ENCODE measurements at places on chromosomes 5 and 9. TPM values are rescaled to one million over a fixed set of nuclear protein-coding genes. Genes with fewer than 3 reads are reported as not detected.
A peak's percentile ranks its signal among the peaks of the same experiment; 100 is the strongest.

The KDM4C gene
- 13.2 TPM for total RNA-seq

DNA sequence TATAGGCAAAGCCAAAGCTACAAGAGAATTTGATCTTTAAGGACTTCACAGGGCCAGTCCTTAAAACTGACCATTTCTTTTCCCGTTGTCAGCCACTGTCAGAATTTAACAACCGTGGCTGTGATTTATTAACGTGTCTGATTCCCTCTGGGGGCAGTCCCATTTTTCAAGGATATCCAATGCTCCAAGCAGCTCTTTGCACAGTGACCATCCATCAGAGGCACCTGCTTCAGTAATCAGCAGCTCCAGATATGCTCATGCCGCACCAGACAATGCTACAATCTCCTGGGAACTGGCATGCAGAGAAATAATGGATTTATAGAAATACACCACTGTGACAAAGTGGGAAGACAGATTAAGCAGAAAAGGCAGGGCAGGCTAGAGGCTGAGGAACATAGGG lies 163.3 kb upstream of the PPP1R2B start:
- no peak for DNase-seq

The PRDM9 gene
- total RNA-seq = not detected

The SLC6A7 gene
- not detected for total RNA-seq

GRCh38 chr9:33676746-33677505 lies 118.4 kb upstream of the PRSS3 start:
- peak; percentile 25 for DNase-seq

DNA sequence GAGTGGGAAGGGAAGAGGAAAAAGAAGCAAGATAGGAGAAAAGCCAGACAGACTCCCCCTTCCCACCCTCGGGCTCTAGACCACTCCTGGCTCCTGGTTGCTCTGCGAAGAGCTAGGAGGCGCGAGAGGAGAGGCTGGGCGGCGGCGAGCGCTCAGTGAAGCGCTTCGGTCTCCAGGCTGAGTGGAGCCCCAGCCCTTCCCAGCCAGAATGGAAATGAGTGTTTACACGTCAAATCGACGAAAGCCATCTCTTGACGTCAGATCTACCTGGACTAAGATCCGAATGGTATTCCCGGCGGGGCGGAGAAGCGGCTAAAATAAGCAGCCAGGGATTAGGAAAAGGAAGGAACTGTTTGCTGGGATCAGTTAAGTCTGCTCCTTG lies at the start of gene PCSK1:
Gene PCSK1, minus strand, starts transcription at position 183 of the 382 bp plus-strand sequence. CDS start 206 bp downstream, outside the sequence.
- no peak for DNase-seq

DNA sequence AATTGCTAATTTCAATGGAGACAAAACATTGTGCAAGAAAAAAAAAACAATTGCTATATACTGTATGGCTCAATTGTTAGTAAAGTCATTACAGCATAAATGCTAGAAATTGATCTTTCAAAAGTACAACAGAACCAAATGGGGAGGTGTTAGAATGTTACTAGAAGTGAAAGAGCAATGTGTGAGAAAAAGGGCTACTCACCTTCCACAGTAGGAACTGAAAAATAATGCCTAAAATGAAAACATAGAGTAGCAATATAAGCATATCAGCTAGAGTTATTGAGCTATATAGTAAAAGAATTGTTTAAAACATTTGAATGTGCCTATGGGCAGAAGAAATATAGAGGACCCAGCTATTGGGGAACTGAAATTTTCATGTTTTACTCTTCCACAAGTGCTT lies 10.9 kb upstream of the RXFP3 start:
- no peak for DNase-seq

- DNase-seq = no peak
These were observed 198.5 kb upstream of the ZNF618 start for GRCh38 chr9:113677569-113677968.

The ANKRD34B gene
- 0.06 TPM for total RNA-seq

DNA sequence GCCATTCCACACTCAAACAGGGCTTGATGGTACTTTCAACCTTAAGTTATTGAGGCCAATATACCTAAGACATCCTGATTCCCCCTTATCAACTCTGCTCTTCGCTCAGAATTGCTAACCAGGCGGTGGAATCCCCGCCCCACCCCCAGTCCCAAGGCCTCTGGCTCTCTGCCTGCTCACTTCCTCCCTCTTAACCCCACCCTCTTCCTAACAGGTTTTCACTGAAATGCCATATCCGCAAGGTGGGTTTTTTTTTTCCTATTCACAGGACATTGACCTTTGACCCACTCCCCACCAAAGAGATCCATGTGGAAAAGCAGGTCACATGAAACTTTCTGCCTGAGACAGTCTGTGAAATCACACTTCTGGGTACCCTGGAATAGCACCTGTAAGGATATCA lies 66.6 kb upstream of the IFNK start:
- peak; percentile 26 for DNase-seq

- no peak for DNase-seq
These were observed 53.3 kb upstream of the CTSL start for GRCh38 chr9:87672586-87672985.

DNA sequence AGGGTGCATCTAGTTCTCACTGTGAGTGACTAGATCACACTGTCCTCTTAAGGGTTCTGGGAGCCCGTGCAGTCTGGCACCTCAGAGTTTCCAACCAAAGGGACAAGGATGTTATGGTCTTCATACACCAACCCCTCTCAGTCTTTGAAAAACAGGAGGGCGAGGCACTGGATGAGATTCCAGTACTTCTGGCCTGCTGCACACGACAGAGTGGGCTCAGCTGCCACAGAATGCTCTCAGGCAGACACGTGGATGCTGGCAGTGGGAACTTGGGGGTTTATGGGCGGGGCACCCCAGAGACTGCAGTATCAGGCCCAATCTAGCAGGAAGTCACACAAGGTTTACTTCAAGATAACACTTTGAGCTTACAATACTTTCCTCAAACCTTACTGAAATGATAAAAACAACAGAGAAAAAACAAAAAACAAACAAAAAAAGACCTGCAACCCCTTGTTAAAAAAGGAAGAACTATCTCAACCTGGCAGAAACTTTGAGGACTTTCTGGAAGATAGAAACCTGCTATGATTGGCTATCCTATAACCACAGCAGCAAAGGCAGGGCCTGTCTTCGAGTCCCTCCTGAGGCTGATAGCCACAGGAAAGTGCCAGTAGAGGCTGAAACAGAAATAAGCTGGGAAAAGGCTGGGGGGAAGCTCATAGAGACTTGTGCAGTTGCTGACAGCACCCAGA lies 28.3 kb upstream of the TGFBR1 start:
- no peak for DNase-seq

DNA sequence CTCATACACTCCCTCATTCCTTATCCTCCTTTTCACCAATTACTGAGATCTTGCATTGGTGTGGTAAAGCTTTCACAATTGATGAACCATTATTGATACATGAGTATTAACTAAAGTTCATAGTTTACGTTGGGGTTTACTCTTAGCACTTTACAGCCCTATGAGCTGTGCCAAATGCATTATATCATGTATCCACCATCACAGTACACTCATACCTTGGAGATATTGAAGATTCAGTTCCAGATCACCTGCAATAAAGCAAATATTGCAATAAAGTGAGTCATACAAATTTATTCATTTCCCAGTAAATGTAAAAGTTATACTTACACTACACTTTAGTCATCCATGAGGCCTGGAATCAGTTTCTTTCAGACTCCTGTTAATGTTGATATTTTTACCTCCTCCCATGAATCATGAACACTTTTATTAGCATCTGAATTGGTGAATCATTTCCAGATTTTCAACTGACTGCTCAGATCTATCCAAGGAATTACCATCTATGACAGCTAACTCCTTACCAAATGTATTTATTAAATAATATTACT lies 546.6 kb upstream of the PTPRD start:
- DNase-seq = no peak

DNA sequence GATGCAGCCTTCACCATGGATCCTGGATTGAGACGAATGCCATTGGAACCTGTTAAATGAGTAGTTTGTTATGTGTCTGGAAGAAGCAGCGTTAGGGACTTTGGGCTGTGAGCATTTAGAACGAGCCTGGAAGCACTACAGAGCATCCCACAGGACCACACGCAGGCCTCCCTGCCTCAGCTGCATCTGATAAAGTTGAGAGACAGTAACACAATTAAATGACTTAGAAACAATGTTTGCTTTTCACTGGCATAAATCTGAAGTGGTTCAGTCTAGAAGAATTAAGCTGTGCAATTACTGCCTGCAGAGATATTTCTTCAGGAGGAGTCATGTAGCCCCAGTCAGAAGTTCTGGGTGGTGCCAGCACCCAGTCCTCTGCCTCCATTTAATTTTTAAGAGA lies 9.8 kb upstream of the TLX3 start:
- no peak for DNase-seq

DNA sequence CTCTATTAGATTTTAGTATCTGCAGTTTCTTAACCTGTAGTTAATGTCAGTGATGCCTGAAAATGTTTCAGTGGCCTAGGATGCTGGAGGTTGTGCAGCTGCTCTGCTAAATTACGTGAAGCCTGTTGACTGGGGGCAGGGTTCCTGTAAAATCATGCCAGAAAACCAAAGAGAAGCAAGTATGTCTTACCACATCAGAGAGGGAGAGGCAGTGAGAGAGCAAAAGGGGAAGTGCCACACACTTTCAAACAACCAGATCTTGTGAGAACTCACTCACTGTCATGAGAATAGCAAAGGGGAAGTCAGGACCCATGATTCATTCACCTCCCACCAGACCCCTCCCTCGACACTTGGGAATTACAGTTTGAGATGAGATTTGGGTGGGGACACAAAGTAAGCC lies 83.9 kb upstream of the CYLC2 start:
- DNase-seq = no peak

GRCh38 chr5:102874054-102874453 lies 118.9 kb downstream of the PAM start:
- no peak for DNase-seq

DNA sequence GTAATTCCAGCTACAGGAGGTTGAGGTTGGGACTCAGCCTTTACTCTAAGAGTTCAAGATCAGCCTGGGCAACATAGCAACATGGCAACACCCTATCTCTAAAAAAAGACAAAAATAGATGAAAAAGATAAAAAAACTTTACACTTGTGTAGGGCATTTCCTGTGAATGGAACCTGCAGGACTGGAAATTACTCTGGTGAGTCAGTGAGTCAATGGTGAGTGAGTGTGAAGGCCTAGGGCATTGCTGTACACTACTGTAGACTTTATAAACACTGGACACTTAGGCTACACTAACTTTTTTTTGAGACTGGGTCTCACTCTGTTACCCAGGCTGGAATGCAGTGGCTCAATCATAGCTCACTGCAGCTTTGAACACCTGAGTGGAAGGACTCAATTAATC lies 19.5 kb upstream of the ARSI start:
- no peak for DNase-seq

The TUT7 gene
- total RNA-seq = 13.0 TPM

- peak; percentile 22 for DNase-seq
These were observed 113.2 kb downstream of the JAKMIP2 start for GRCh38 chr5:147669169-147669869.

- no peak for DNase-seq
These were observed 20.9 kb downstream of the ZNF474 start for GRCh38 chr5:122150215-122150614.

- DNase-seq = no peak
These were observed 125.7 kb downstream of the COL23A1 start for GRCh38 chr5:178464431-178465048.

The OGN gene
- 25.6 TPM for total RNA-seq

DNA sequence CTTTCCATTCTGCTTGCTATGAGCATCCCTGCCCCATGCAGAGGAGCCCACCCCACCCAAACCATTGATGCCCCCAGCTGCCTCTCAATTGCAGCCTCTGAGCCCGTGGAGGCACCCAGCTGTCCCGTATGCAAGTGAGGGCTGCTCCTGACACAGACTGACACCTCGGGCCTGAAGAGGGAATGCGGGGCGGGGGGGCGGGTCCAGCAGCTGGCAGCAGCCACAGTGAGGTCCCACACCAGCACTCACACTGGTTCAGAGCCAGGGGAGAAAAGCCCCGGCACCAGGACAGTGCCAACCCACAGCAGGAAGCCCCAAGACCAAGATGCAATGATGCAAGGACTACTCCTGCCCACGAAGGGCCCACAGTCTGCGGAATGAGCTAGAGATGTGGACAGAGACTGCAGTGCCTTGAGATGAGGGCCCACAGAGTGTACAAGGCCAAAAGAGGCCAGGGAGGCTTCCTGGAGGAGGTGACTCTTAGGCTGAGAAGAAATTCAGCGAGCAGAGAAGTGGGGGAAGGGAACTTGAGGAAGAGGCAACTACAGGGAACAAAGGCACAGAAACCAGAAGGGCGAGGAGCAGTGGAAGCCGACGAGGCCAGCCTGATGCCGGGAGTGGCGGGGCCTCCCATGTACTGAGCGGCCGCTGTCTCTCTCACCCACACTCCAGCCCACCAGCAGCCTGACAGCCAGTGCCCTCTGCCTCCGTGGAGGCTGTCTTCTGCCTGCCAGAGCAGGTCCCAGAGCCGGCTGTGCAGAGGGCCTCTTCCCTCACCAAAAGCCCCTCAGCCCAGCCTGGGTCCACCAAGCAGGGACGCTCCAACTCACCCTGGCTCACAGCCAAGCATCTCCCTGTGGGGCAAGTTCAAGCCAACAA lies 9.2 kb downstream of the EEIG1 start:
- no peak for DNase-seq

The DOCK2 gene
- total RNA-seq = 17.2 TPM

GRCh38 chr5:33975852-33976251 lies 8.6 kb downstream of the SLC45A2 start:
- DNase-seq = no peak
